ENCODE measurements at places on chromosomes 6 and 20.

GRCh38 chr20:25525867-25526266 is 59.5 kb downstream of the NINL start:
- DNase-seq: no peak

- DNase-seq: no peak
Observed at GRCh38 chr20:49999329-49999728, 16.5 kb downstream of the SNAI1 start.

GRCh38 chr20:46774943-46775560 is 65.6 kb downstream of the SLC2A10 start:
- no peak for DNase-seq

GRCh38 chr6:133341607-133342158 is 100.5 kb downstream of the EYA4 start:
- no peak for DNase-seq

DNA sequence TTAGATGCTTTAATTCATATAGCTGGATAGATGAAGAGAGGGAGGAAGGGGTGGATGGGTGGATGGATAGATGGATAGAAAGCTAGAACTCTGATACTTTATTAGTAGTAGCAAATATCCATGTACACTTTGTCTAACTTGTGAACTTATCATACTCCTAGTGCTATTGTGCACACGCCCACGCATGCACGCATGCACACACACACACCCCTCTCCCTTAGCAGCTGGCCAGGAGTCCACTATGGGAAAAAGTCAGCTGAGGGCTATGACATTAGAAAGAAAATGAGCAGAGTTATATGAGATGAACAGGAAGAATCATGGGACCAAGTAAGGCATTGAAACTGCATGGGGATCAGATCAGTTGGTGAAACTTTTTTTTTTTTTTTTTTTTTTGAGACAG is 28.6 kb downstream of the TAB2 start:
- DNase-seq: no peak

- DNase-seq: no peak
Observed at GRCh38 chr6:12715437-12715836, 1.1 kb upstream of the PHACTR1 start.

GRCh38 chr6:22072949-22073348 is 223.9 kb downstream of the PRL start:
- no peak for DNase-seq

DNA sequence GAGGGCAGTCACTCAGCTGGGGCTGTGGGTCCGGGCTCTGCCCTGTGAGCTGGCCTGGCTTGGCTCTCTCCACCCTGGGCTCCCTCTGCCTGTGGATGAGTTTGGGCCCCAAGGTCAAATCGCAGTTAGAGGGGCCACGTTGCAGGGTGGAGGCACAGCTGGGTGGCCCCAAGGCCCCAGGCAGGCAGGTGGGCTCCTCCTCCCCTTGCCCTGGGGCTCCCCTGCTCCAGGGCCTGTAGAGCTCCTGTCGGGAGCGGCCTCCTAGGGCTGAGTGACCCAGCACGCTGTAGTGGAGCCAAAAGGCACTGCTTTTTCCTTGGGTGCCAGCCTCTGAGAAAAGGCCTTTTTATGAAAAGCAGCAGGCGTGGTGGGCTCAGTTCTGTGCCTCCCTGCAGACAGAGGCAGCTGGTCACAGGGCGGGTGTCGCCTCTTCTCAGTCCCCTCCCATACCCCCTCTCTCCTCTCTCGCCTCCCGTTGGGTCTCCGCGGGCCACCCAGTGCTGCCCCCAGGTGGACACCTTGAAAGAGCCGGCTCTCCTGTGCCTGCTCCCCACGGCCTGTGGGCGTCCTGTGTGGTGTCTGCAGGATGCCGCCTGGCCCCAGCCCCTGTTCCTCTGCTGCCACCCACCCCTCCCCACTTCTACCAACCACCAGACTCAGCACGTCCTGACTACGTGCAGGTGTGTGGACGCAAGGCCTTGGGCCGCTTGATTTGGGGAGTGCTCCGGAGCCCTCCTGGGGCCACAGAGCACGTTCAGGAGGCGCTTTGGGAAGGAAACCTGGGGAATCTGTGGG is 13.2 kb downstream of the SS18L1 start:
- peak; percentile 24 for DNase-seq

DNA sequence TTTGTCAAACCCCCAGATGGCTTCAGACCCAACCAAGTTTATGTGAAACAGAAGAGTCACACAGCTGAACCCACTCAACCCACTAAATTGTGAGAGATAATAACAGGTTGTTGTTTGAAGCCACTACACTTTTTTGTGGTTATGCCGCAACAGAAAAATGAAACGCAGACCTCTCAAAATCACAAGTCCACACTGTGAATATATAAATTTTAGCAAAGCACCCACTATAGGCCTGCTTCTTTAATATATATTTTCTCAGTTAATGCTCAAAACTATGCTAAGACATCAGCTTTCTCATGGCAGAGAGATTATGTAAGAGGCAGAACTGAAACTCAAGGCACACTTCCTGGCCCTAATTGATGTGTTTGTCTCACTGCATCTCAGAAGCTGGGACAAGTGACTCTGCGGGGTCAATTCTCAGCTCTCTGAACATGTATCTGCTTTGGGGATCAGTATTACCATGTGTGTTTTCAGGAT is 27.7 kb downstream of the MAP3K5 start:
- no peak for DNase-seq

DNA sequence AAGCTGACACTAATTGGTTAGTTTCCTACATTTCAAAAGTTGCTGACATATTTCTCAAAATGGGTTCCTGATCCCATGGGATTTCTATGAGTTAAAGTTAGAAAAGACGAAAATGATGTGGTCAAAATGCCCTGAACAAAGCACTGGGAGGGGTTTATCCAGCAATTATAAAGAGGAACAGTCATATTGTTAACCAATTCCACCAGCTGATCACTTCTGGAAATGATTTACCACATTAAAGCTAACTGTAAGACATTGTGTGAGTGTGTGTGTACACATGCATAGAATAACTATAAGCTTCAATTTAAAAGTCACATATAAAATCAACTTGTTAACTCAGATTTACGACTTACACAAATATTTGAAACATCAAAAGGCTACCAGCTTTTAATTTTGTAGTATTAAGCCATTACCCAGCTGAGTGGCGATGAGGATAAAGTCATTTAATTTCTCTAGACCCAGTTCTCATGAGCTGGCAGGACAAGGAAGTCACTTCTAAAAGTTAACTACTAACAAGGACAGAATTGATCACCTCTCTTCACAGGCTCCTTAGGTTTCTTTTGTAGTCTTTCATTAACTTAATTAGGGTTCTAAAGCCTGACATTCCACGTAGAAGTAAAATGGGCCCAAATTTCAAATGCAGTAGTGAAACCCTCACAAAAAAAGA is 40.4 kb downstream of the MAN1A1 start:
- no peak for DNase-seq

GRCh38 chr6:14964556-14965270 is 281.2 kb upstream of the JARID2 start:
- no peak for DNase-seq

- no peak for DNase-seq
Observed at GRCh38 chr6:26045065-26045927, 41.9 kb upstream of the HFE start.

DNA sequence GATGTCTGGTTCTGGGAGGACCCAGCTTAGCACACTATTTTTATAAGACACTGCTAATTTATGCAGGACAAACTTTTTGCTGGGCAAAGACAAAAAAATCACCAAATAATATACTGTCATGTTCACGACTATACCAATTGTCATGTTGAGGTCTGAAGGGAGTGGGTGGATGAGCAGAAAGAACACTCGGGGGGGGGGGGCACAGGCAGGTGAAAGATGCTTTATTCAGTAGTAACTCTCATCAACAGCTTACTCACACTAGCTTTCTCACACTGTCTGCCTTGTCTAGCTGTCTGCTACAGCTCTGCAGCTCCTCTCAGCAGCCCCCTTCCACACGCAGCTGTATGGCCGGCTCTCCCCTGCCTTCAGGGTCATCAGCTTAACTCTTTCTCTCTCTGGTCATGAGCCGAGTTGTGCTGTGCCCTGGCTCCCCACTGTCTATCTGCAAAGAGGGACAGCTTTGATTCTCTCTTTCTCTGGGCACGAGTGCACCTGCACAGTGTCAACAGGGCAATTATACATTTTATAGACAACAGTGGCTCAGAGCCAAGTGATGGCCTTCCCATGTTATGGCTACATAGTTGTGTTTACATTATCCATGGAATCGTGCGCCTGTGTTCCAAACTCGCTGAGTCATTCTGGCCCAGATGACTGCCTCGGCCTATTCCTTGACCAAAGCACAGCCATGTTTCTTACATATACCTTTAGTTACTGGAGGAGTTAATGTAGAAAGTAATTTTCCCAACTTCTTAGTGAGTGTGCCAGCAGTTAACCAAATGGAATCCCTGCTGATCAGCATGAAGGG is 187.7 kb upstream of the PRSS16 start:
- no peak for DNase-seq

GRCh38 chr6:48881551-48881950 is 581.5 kb downstream of the MMUT start:
- DNase-seq: no peak

Data from DMS 273 treated with DMSO at 0.1 percent for 48 hours (cell line).